Right hindlimb (tissue), 1 donor: ENCODE measurements at places on chromosomes 11 and 22.

- no peak for DNase-seq
These were observed 37.5 kb downstream of the TNRC6B start for GRCh38 chr22:40215266-40215665.

DNA sequence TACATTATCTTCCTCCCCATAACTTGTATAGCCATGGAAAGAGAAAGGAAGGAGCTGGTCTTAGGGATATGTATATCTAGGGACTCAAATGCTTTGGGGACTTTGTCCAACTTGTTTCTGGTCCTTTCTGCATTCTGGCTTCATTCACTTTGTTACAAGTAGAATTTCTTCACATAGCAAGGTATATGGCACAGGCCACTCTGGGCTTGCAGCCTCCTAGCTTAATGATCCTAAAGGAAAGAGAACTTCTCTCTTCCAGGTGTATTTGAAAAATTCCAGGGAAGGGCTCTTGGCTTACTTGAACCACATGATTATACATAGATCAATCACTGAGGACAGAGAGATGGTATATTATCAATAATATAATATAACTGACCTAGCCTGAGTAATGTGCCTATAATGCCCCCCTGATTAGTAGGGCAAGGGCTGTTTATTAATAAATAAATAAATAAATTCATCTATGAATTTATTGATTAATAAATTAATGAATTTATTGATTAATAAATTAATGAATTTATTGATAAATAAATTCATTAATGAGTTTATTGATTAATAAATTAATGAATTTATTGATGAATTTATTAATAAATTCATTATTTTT, 48.2 kb upstream of the CEP295 start:
- no peak for DNase-seq

- DNase-seq: no peak
These were observed 3.2 kb upstream of the KCNE3 start for GRCh38 chr11:74470526-74470925.

- no peak for DNase-seq
These were observed 24.7 kb downstream of the KCNE3 start for GRCh38 chr11:74442636-74443035.

DNA sequence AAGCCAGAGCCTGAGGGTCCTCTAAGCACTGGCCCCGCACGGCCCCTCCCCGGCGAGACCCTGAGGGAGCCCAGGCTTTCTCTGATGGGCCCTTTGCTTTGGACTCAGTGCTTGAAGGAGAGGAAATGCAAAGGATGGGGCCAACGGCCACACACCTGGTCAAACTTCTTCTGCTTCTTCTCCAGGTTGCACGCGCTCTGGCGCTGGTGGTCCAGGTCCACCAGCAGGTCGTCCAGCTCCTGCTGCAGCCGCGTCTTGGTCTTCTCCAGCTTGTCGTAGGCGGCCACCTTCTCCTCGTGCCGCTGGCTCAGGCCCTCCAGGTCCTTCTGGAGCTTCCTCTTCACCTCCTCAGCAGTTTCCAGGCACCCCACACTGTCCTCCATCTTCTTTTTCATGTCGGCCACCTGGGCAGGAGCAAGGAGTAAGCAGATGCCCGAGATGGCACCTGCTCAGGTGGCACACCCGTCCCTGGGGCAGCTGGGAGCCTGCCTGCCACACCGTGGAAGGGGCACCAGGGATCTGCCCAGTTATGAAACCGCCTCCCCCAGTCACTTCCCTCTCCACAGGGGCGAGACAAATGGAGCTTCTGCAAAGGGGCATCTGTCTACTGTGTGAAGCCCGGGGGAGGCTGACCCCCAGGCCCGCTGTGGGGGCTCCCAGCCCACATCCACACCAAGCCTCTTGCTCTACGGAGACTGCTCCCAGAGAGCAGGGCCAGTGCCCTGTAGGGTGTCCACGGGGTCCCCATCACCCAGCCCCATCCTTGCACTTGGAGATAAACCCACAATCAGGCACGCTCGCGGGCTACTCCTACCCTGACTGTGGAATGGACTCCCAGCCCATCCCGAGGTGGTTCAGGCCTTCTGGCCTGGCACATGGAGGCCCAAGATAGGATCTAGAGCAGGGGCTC, 39.2 kb downstream of the APOL1 start:
- DNase-seq: no peak

GRCh38 chr11:83317757-83318690, 31.9 kb upstream of the CCDC90B start:
- no peak for DNase-seq

GRCh38 chr11:59573216-59573615, 42.4 kb downstream of the OSBP start:
- no peak for DNase-seq

- DNase-seq: peak; percentile 6
These were observed 24.6 kb downstream of the OTOG start for GRCh38 chr11:17571431-17572358.

DNA sequence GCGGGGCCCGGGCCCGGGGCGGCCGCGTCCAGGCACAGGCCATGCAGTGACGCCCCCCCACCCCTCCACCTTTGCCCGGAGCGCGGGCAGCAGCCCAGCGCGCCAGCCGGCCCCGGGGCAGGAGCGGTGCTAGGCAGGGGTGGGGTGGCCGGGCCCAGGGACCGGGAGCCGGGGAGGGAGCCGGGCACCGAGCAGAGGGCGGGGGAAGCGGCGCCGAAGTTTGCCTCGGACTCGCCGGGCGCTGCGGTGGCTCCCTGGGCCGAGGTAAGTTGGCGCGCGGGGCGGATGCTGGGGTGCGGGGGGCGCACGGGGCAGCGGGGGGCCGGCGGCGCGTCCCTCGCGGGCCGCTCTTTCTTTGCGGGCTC, 332 bp downstream of the TEAD1 start:
- no peak for DNase-seq

DNA sequence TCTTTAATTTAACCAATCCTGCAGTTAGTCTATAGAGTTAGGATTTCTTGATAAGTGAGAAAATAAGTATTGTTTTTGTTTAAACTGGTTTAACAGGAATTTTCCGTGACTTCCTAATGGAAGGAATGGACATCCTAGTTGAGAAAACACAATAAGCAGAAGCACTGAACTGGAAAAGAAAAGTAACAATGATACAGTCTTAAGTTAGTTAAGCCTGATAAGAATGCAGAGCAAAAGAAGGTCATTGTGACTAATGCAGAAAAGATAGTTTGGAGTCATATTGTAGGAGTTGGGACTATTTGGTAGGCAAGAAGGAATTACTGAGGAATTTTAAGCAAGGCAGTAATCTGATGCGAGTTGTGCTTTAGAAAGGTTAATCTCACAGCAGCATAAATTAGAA, 11.7 kb downstream of the RNF141 start:
- no peak for DNase-seq

DNA sequence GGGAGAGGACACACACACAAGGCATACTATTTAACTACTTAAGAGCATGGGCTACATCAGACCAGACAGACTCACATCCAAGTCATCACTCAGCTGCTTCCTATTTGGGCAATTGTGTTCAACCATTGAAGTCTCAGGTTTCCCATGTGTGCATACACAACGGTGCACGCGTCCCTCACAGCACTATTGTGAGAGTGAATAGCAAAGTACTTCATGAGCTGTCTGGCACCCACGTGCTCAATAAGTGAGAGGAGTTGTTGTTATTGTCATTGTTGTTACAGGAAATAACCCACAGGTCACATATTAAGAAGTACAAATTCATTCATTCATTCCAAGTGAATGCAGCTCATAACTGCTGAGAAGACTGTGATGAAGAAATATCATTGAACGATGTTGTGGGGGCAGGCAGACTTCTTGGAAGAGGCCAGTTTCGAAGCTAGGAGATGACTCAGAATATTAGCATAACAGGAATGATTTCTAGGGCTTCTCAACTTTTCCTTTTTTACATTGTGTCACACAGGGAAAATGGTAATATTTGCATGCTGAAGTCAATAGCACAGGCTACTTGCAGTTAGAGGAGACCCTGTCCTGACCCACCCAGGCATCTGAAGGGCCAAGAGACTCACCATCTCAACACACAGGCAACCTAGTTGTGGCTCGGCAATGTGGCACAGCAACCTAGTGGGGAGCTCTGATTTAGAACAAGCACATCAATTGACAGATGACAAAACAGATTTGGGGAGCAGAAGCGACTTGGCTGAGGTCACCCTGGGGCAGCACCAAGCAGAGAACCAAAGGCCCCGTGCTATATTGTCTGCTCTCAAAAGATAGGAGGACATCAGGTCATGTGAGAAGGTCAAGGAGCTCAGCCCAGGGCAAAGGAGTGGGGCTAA, 606.0 kb downstream of the BUD13 start:
- DNase-seq: no peak

DNA sequence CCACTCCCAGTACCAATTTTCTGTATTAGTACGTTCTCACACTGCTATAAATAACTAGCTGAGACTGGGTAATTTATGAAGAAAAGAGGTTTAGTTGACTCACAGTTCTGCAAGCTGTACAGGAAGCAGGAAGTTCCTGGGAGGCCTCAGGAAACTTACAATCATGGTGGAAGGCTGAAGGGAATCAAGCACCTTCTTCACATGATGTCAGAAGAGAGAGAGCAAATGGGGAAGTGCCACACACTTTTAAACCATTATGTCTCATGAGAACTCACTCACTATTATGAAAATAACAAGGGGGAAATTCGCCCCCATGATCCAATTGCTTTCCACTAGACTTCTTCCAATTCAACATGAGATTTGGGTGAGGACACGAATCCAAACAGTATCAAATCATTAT, 271.4 kb downstream of the ETS1 start:
- DNase-seq: no peak

- no peak for DNase-seq
These were observed 12.5 kb upstream of the CHST1 start for GRCh38 chr11:45677770-45678512.

DNA sequence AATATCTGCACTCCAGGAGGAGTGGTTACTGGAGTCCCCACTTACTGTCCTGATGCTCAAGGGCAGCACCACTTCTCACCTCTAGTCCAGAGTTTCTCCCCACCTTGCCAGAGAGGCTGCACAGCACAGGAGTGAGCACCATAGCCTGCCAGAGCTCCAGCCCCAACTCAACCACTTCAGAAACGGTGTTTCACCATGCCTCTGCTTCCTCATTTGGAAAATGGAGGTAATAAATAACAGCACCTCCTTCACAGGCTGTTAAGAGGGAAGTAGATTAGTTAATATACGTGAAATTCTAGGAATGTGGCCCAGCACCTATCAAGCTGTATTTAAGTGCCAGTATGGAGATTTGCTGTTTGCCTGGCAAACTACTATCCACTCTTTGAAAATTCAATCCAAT, 63.0 kb downstream of the GALNT18 start:
- no peak for DNase-seq

DNA sequence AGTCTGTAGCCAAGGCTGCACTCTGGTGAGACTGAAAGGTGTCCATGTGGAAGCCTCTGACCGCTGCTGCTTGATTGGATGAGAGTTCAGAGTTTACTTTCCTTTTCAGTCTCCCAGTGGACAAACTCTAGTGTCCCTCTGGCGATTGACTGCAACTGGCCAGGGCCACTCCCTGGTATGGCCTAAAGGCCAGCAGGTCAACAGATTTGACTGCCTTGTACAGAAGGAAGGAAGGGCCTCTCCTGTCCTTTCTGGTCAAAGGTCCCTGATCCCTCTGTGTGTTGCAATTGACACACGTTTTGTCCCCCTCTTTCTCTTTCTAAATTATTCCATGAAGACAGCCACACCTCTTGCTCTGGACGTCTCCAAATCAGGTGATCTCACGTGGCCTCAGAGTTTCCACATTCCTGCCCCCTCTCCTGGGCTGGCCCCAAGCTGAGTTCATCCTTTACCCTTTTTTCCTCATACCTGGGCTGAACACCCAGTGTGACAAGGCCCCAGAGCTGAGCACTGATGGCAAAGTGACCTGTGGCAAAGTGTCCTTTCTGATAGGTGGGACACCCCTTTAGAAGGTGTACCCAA, 18.7 kb upstream of the FBLN1 start:
- no peak for DNase-seq

- DNase-seq: no peak
These were observed 66.2 kb upstream of the ZC3H12C start for GRCh38 chr11:110026858-110027626.

GRCh38 chr11:17500673-17501072, 24.0 kb upstream of the ABCC8 start:
- DNase-seq: no peak

- no peak for DNase-seq
These were observed 29.9 kb downstream of the SHANK2 start for GRCh38 chr11:71222318-71223080.

DNA sequence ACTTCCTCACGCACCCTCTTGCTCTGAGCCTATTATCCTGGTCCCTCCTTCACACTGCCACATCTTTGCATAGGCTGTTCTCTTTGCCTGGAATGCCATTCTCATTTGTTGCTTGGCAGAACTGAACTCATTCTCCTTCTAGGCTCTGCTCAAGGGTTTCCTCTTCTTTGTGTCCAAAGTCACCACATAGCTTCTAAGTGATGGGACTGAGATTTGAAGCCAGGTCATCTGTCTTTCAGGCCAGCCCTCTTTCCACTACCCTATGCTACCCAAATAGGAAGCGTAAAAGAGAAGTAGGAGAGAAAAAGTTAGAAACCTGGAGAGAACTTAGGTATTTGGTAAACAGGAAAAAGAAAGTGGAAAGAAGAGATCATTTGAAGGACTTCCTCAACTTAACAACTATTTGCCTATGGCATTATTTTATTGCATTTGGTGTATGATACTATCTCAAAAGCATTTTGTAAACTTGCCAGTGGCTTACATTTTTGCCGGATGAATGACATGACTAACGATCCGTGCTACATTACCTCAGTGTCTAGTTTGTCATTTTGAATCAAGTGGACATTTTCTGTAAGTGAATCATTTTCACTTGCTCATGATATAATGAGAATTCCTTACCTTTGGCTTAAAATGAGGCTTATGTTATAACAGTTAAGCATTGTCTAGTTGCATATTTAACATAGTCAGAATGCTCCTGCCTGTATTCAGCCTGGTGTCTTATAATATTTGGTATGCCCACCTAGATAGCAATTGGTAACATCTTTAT, 18.5 kb downstream of the NF2 start:
- no peak for DNase-seq

GRCh38 chr22:24325105-24325757, 54.6 kb downstream of the SPECC1L start:
- DNase-seq: no peak

DNA sequence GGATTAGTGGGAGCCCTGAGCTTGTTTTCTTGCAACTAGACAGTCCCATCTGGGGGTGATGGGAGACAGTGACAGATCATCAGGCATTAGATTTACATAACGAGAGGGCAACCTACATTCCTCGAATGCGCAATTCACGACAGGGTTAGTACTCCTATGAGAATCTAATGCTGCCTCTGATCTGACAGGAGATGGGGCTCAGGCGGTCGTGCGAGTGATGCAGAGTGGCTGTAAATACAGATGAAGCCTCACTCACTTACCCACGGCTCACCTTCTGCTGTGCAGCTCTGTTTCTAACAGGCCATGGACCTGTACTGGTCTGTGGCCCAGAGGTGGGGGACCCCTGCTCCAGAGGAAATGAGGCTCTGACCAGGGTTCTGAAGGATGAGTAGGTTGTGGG, 125.5 kb downstream of the FBXO7 start:
- no peak for DNase-seq

GRCh38 chr22:37197451-37198257, 9.6 kb upstream of the C1QTNF6 start:
- no peak for DNase-seq

GRCh38 chr11:34986883-34987520, 70.6 kb downstream of the PDHX start:
- no peak for DNase-seq

- DNase-seq: no peak
These were observed 43.9 kb upstream of the PPARA start for GRCh38 chr22:46106279-46107022.
